Stimulated activated CD4-positive, alpha-beta T cell treated with anti-CD3 and anti-CD28 coated beads, TNF-alpha, amount 100 ng/mL, for 1 hour (primary cell): ENCODE measurements at places on chromosomes 6 and 20.

- DNase-seq, result no peak
These were observed 63.2 kb downstream of the SLC24A3 start for GRCh38 chr20:19275630-19276071.

DNA sequence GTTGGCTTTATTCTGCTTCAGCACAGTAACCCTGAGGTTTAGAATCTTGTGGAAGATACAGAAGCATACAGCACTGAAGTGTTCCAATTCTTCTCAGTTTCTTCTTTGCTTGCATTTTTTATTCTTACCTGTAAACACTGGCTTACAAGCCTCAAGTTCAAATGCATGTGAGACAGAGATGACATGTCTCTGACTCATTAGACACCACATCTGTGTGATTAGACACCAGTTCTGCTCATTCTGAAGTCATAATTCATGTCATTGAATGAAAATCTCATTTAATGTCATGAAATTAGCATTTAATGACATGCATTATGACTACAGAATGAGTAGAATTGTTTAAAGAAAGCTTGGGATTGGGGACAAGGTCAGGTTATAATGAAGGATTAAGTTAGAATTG is 5.8 kb downstream of the GZF1 start:
- no peak for DNase-seq

- DNase-seq, result no peak
These were observed 27.1 kb upstream of the TOP1 start for GRCh38 chr20:41001497-41001896.

DNA sequence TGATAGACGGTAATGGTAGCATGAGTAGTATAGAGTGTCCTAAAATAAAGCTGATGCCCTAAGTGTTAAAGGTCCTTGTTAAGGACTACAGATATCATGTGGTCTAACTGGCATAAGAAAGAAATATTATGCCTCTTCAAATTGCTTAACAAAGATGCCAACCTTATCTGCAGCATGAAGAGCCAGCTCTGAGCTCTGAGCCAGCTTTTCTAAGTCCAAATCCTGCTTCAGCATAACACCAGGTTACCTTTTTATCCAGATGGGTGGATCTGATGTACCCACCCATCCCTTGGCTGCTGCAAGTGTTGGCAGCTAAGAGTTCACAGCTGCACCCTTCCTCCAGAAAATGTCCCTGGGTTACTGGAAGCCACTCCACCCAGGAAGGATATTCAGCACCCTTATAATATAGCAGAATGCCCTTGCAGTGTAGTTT is 83.8 kb downstream of the TENT5A start:
- no peak for DNase-seq

DNA sequence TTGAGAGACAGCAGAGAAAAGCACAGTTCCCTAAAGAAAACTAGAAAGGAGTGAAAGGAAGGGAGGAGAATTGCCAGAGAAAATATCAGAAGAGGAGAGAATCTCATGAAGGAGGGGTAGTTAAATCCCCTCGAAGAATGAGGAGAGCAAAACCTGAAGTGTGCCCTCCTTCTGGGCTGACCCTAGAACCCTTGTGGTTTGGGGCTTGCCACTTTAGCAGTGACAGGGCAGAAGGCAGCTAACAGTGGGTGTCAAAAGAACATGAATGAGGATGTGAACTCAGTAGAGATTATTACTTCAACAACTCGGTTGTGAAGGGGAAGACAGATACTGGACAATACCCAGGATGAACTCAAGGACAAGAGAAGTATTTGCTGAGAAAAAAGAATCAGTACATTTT is 73.6 kb downstream of the RALGAPA2 start:
- no peak for DNase-seq

- DNase-seq, result no peak
These were observed 67.2 kb downstream of the PTPN1 start for GRCh38 chr20:50577175-50578018.

DNA sequence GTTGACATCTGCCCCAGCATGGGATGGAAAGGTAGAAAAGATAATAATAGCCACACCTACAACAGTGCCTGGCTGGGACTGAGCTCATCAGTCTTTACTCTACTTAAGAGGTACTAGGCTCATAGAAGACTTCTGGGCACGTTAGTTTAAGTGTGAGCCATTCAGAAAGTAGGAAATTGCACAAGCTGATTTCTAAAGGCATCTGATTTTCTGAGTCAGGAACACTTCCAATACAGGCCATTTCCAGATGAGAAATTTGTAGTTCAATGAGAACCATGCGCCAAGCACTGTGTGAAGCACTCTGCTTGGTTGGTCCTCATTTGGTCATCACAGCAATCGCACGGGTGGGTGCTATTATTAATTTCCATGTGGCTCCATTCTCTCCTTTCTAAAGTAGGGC is 42.3 kb downstream of the MOCS1 start:
- DNase-seq, result no peak

DNA sequence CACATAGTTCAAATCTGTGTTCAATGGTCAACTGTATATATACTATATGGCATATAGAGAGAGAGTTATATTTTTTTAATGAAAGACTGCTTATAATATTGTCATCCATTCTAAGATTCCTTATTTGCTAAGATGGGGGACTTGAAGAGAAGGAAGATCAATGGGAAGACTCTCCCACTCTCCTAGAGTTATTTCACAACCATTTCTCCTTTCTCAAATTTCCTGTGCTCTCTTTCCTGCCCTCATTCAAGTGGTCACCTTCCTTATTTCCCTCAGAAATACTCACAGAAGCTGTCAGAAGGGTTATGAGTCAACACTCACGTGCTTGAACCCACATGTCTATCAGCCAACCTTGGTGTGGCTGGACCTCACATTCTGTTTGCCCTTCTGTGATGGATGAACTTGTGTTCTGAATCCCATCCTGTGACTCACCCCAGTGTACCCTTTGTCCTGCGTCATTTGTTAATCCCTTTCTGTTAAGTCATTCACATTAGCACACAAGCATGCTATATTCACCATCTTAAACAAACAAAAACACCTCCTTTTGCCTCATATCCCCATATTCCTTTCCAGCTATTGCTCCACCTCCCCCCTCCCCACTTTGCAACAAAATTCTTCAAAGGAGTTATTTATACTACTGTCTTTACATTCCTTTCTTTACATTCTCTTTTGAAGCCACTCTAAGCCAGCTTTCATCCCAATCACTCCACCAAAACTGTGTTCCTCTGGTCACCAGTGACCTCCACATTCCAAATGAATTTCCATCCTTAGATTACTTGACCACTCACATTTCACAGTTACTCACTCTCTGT is 279.3 kb upstream of the TCF21 start:
- no peak for DNase-seq

DNA sequence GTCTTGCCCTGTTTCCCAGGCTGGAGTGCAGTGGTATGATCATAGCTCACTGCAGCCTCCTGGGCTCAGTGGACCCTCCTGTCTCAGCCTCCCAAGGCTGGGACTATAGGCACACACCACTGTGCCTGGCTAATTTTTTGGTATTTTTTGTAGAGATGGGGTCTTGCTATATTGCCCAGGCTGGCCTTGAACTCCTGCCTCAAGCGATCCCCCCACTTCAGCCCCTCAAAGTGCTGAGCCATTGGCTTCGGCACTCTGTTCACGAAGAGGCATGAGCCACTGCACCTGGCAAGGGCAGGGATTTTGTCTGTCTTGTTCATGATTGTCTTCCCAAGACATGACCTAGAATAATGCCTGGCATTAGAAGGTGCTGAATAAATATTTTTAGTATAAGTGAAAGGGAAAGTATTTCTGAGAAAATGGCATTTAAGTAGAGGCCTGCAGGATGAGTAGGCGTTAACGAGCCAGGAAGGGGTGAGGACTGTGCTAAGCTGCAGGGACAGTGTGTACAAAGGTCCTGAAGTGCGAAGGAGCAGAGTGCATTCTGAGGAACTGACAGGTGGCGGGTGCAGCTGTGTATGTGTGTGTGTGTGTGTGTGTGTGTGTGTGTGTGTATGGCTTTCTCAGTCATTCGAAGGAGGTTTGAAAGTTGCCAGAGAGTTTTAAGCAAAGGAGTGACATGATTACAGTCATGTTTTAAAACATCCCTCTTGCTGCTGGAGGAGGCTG is 43.0 kb downstream of the VEGFA start:
- no peak for DNase-seq

- no peak for DNase-seq
These were observed 955.1 kb downstream of the KIF16B start for GRCh38 chr20:15618110-15618509.
